ENCODE measurements at places on chromosomes 11 and 22.

DNA sequence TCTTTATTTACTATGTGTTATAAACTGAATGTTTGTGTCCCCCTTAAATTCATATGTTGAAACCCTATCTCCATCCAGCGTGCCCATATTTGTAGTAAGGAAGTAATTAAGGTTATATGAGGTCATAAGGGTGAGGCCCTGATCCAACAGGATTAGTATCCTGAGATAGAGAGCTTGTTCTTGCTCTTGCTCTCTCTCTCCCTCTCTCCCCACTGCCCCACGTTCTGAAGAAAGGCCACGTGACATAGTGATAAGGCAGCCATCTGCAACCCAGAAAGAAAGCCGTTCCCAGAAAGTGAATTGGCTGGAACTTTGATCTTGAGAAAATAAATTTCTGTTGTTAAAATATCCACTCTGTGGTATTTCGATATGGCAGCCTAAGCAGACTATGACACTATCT, 212.5 kb downstream of the SWAP70 start:
- DNase-seq: no peak

DNA sequence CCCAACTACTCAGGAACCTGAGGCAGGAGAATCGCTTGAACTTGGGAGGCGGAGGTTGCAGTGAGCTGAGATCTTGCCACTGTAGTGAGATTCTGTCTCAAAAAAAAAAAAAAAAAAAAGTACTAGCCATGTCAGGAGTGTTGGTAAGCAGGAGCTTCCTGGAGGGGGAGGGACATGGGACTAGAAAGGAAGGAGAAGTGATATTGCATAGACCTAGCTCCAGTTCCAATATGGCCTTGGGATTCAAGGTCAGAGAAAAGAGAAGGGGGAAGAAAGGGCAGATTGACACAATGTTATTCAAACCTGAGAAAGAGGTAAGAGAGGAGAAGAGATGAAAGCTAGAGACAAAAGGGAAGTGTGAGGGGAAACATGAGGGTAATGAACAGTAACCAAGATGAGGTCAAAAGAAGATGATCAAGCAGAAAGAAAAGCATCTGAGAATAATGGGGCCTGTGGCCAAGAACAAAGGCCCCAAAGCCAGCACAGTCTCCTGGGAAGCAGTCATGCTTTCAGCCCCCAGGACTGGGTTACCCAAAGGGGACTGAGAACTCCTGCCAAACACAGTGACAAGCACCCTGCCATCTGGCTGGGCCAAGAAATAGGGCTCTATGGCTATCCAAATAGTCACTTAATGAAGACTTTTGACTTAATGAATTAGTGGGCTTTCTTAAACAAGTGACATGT, 51.7 kb upstream of the FTH1 start:
- no peak for DNase-seq

DNA sequence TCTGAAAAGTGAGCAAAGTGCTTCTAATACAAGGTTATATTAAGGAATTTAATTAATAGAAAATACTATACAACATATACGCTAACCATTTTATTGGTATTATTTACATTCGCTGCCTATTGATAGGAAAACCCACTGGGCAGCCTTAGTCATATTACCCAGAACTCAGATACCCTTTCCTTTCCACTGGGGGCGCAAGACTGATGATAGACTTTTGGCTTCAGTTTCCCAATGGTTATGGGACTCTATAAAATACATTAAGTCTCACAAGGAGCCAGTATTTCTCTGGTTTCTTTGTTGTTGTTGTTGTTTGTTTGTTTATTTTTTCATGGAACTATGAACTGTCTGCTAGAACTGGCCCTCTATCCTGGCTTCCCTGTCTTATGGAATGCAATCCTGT, 471.1 kb upstream of the KIRREL3 start:
- no peak for DNase-seq

GRCh38 chr11:68840661-68841653, 759 bp downstream of the CPT1A start:
- no peak for DNase-seq

DNA sequence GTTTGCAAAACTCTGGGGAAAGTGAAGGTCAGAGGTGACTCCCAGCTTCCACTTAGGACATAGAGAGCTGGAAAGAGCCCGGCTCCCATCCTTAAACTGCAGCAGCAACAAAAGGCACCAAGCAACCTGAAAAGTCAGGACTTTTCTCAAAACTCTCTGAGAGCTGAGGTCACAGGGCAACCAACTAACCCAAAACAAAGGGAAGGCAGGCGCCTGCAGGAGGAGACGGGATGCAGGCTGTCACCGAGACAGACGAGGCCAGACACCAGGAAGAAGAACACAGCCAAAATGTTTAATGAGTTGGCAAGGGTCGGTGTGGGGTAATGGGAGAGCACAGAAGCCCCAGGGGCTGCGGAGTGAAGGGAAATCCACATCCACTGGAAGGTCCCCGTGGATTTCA, 19.9 kb downstream of the ASCL2 start:
- no peak for DNase-seq
